Nephron progenitor cell (in vitro differentiated cells): ENCODE measurements at places on chromosomes 7 and 10.
A peak's percentile ranks its signal among the peaks of the same experiment; 100 is the strongest.

DNA sequence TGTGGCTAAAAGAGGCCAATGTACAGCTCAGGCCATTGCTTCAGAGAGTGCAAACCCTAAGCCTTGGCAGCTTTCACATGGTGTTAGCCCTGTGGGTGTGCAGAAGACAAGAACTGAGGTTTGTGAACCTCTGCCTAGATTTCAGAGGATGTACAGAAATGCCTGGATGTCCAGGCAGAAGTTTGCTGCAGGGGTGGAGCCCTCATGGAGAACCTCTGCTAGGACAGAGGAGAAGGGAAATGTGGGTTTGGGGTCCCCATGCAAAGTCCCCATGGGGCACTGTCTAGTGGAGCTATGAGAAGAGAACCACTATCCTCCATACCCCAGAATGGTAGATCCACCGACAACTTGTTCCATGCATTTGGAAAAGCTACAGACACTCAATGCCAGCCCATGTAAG lies 12.4 kb downstream of the SORCS1 start:
- no peak for DNase-seq

DNA sequence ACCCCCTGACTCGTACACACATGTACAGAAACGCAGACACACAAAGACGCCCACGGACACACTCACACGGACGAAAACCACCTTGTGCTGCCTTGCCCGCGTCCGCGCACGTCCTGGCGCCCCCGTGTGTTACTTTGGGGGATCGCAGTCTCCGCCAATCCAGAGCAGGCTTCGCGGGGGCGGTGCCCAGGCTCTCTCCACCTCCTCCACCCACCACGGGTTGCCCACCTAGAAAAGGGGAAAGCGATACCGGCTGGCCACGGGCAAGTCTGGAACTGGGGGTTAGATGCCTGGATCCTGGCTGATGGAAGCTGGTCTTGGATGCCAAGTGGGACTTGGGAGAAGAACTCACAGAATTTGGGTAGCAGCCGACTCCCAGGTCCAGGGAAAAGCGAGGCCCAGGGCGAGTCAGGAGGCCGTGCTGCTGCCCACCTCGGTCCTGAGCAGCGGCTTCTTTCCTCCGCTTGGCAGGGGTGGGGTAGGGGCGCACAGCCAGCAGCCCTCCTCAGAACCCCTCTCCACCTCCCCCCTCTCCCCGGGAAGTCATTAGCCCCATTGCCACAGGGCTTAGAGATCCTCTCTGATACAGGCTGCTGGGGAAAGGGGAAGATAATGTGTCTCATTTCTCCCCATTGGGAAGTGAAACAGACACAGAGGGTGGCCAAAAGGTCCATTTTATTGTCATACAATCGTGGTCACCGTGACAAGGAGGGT lies 4.6 kb upstream of the VGF start:
- DNase-seq = peak; percentile 93

- DNase-seq = peak; percentile 3
Observed at GRCh38 chr10:48399056-48399541, 92.6 kb downstream of the MAPK8 start.

- no peak for DNase-seq
Observed at GRCh38 chr10:100866575-100867098, 46.1 kb upstream of the SLF2 start.

GRCh38 chr7:41979834-41980307 lies 257.1 kb downstream of the GLI3 start:
- peak; percentile 28 for DNase-seq

DNA sequence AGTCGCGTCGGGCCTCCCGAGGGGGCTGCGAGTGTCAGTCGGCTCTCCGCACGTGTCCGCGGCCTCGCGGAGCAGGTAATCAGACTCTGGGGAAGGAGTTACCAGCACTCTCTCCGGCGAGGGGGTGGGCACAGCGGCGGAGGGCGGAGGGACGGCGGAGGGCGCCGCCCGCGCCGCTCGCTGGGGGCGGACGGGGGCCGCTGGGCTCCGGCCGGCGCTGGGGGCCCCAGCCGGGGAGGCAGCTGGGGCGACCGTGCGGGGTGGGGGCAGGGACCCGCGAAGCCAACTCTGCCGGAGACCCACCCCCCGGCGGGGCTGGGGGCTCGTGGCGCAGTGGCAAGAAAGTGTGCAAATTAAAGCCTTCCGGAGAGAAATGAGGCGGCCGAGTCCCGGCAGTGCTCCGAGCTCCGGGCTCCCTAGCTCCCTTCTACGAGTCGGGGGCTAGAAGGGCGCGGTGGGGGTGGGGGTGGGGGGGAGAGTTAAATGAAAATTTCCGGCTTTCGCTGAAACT lies at the start of gene CDK6:
Gene CDK6, minus strand, starts transcription at position 85 of the 511 bp plus-strand sequence. CDS start 3,250 bp downstream, outside the sequence.
- peak; percentile 77 for DNase-seq

DNA sequence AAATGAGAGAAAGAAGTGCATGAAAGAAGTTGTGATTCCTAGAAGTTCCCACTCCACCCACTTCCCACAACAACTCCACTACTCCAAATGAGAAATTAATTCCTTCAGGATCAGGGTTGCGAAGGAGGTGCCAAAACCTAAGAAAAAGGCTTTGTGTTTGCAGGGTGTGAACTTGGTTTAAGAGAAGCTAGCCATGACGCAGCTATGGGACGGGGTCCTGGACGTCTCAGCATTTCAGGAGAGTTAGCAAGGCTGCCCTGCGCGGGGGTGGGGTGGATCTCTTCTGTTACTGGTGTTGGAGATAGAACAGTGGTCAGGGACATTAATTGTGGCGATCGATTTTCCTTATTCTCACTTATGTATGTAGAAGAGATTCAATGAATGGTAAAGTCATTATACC lies 61.2 kb downstream of the CHST3 start:
- no peak for DNase-seq

GRCh38 chr7:18306696-18307095 lies 188.9 kb upstream of the HDAC9 start:
- no peak for DNase-seq

DNA sequence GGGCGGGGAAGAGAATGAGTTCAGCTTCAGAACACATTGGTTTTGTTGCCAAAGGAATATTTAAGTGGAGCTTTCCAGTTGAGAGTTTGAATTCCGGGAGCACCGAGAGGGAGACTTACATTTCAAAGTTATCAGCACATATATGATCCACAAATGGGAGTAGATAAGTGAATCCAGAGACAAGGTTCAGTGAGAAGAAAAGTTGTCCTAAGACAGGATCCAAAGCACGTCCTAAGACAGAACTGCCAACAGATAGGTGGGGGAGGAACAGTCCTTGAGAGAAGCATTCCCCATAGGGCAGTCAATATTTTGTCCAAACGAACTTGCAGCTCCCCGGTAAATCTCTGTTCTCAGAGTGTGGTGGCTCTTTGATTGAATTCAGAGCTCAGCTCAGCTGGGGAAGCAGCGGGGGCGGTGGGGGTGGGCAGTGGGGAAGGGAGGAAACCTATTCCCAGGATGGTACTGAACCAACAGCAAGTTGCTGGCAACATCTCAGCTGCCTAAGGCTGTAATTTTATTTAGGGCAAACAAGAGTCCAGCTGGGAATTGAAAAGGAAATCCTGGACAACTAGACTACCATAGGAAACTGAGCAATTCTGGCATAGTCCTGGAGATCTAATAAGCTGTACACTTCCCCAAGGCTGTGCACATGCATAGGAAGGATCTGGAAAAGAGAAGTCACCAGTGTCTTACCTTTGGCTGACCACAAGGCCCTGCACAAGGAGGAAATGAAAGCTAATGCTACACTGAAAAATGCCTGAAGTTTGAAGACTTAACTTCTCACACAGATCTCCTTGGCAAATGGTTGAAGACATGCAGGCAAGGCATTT lies 94.2 kb upstream of the CXCL12 start:
- DNase-seq = no peak

GRCh38 chr10:124212702-124213101 lies 119.3 kb upstream of the CHST15 start:
- no peak for DNase-seq

GRCh38 chr10:104831272-104831671 lies 190.2 kb downstream of the SORCS3 start:
- no peak for DNase-seq

GRCh38 chr10:86085686-86086085 lies 280.9 kb downstream of the GRID1 start:
- DNase-seq = no peak

- DNase-seq = no peak
Observed at GRCh38 chr7:91165006-91165845, 99.0 kb upstream of the FZD1 start.

GRCh38 chr7:1975179-1975578 lies 257.6 kb downstream of the MAD1L1 start:
- DNase-seq = no peak

DNA sequence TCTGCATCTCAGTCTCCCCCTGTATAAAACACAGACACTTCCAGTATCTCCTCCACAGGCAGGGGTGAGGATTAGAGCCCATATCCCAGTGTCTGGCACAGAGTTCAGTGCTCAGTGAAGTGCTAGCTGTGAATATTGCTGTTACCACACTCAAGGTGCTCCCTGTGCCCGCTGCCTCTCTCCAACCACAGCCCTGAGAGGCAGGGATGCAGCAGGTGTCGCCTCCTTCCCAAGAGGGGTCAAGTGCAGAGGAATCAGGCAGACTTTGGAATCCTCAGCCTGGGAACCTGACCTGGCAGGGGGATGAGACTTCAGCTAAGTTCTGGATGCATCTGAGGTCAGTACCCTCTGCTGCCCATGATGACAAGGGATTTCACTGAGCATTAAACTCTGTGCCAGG lies 163.1 kb downstream of the GFRA1 start:
- no peak for DNase-seq

DNA sequence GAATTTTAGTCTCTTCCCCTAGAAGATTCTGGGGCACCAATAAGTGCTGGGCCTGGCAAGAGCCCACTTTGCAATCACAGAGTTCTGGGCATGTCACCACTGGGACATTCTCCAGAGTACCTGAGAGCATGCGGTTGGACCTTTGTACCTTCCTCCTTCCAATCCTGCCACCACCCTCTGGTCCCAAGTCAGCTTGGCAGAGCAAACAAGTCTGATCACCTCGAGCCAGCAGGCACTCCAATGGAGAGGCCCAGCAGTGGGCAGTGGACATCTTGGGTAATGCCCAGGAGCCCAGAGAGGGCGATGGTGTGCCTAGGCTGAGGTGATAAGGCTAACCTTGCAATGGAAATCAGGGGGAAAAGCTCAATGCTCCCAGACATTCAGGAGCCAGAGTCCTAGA lies 43.4 kb downstream of the SH3PXD2A start:
- no peak for DNase-seq

- no peak for DNase-seq
Observed at GRCh38 chr7:35617041-35617440, 77.9 kb downstream of the HERPUD2 start.
